Effector memory CD8-positive, alpha-beta T cell (primary cell): ENCODE measurements at places on chromosomes 1 and 21.

- DNase-seq = no peak
Observed at GRCh38 chr1:27318596-27318995, 3.4 kb upstream of the TMEM222 start.

GRCh38 chr1:22806584-22806983 lies 95.9 kb downstream of the EPHB2 start:
- DNase-seq = no peak

DNA sequence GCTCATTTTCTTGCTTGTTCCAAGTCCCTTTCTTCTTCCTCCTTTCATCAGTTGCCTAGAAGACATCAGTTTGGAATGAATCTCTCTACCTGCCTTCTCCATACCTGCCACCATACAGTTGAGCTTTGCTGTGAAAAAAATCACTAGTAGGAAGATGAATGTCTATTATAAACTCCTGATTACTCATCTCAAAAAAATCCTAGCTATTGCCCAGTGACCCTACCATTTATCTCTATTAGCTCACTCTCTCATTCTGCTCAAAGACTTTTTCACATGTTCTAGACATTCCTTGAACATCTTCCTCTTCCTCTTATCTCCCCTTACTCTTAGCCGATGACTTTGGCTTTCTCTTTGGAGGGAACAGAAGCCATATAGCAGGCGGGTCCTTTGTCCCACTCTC lies 49.7 kb upstream of the HMGB4 start:
- DNase-seq = no peak

DNA sequence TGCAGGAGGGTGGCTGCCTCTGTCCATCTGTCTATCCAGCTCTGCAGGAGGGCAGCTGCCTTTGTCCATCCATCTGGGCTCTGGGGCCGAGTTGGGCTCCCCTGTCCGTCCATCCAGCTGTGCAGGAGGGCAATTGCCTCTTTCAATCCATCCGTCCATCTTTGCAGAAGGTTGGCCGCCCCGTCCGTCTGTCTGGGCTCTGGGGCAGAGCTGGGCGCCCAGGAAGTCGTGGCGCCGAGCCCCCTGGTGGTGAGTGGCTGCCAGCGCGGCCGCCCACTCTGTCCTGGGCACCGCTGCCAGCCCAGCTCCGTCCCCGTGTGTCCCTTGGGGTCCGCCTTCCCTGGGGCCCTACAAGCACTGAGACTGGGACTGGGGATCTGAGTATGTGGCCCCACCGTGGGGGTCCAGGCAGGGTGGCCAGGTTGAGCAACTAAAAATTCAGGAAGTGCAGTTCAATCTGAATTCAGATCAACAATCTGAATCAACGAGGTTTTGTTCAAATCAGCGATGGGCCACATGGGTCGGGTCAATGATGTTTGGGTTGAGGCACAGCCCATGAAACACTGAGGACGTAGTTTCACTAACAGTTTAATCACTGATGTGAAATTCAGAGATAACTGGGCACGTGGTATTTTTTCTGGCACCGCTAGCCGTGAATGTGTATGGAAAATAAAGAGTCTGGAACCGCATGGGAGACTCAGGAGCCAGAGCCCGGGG lies 99.1 kb upstream of the ACTRT2 start:
- DNase-seq = peak; percentile 9

DNA sequence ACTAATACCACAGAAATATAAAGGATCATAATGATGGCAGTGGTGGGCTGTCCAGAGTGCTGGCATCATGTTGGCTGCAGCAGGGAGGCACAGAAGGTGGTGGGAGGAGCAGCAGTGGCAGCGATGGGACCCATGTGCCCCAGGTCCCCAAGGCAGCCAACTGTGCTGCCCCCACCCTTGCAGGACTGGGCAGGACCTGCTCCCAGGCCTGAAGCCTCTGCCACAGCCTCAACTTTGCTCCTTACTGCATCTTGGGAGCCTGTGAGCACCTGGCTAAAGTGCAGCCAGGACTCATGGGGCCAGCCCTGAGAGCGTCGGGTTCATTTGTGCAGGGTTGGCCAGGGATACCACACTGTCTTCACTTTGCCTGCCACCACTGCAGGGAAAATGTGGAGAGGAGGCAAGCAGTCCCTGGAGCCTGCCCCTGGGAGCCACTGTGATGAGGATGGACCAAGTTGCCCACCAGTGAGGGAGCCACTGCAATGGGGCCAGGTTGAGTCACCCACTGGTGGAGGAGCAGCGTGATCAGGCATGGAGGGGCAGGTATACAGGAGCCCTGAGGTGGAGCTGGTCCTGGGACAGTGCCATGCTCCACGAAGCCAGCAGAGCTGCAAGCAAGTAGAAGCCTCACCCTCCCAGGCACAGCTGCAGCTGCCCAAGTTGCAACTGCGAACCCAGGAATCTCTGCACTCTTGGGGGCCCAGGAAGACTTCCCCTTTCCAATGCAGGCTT lies 25.3 kb upstream of the DENND1B start:
- DNase-seq = no peak

DNA sequence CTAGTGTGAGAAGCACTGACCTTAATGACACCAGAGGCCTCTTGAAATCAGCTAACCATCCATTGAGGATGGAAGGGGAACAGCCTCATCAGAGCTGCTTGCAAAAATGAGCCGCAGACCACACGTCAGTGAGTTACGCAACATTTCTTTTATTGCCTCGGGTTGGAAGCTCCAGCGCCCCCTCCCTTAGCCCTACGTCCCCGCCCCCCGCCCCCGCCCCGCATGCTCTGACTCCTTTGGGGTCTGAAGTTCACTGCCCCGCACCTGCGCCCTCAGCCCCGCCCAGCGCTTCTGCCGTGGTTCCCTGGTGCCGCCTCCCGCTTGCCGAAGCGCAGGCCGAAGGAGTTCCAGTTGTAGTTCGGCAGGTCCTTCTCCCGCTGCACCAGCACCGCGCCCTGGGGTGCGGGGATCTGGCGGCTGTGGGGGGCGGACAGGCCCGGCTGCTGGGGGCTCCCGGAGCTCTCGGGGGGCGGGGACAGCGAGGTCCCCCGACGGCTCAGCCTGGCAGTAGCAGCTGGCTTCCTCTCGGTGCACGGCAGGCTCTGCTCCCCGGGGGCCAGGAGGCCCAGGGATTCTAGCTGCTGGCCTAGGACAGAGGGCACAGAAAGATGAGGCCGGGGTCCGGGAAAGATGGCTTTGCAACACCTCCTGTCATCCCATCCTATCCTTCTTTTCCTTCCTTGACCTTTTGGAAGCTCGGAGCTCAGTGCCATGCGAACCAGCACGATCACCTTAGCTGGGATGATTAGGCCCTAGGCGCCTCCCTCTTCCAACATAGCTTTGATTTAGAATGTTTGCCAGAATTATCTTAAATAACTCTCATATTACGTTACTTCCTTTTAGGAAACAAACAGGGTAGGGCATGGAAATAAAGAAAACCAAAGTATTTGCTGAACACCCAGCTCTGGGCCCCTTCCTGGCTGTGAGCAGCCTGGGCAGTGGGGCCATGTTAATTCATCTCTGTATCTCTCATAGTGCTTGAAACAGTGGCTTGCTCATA lies 5.8 kb downstream of the KISS1 start:
- DNase-seq = no peak

DNA sequence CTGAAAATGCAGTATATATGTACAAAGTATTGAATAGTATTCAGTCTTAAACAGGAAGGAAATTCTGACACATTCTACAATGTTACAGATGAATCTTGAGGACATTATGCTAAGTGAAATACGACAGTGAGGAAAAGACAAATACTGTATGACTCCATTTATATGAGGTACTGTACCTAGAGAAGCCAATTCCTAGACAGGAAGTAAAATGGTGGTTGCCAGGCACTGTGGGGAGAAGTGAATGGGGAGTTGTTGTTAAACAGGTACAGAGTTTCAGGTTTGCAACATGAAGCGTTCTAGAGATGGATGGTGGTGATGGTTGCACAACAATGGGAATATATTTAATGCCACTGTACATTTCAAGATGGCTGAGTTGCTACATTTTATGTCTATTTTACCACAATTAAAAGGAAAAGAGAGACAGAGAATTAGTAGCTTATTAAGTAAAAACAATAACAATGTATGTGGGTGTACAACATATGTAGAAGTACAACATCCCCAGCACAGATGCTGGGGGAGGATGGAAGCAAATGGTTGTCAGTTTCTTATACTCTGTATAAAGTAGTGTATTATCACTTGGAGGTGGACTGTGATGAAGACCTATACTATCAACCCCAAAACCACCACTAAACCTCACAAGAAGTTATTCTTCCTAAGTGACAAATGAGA lies 3.9 kb upstream of the RAB4A start:
- DNase-seq = no peak

DNA sequence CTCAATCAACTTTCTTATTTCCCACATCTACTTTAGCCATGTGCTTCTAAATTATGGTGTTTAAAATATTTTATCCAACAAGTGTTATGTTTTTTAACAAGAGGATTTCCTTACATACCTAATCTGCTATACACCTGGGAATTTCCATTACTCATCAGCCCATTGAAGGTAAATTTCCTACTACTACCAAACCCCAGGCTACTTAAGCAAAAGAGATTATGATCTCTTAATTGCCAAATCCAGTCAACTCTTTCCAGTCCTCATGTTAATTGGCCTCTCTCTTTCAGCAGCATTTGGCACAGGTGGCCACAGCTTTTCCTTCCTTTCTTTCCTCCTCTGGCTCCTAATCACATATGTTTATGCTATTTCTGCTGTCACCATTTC lies 5.1 kb upstream of the C1orf162 start:
- no peak for DNase-seq

GRCh38 chr1:156012051-156012817 lies 8.5 kb downstream of the SSR2 start:
- no peak for DNase-seq

DNA sequence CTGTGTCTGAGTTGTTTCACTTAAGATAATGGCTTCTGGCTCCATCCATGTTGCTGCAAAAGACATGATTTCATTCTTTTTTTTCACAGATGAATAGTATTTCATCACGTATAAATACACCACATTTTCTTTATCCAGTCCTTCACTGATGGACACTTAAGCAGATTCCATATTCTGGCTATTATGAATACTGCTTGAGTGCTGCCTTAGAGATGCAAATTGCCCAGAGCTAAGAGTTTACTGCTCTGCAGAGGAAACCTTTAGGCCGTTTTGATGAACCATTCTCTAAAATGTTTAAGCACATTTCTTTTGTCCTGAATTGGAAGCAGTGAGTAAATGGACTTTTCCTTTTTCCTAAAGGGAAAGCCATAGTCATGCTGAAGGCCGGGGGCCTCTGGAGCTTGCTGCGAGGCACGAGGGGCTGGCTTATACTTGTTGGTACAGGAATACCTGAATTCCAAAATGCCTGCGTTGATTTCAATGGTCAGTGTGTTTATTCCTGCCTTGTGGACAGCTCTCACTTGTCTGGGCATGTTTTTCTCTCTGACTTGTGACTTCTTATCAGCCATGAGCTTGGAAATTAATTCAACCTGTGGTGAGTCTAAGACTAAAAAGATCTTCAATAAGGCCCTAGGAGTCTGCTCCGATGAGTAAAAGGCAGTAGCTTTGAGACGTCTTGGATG lies 201.0 kb upstream of the MAP1LC3C start:
- DNase-seq = no peak

- no peak for DNase-seq
Observed at GRCh38 chr1:16095447-16095846, 22.0 kb upstream of the FAM131C start.

- DNase-seq = no peak
Observed at GRCh38 chr1:174469687-174470086, 21.9 kb downstream of the GPR52 start.
